ENCODE measurements at places on chromosomes 4 and X. TPM values are rescaled to one million over a fixed set of nuclear protein-coding genes. Genes with fewer than 3 reads are reported as not detected.

- no peak overlapping the region for H3K4me3 ChIP-seq
- H3K36me3 ChIP-seq: no peaks in the 10 kb centered on the region
- no peaks in the 10 kb centered on the region for H3K27me3 ChIP-seq
- no peak for DNase-seq
These were observed 173.6 kb downstream of the AFAP1 start for GRCh38 chr4:7766086-7766485.

Gene SAP30
- polyA plus RNA-seq: 3.5 TPM

Gene VCX2
- not detected for polyA plus RNA-seq

Gene CT45A10
- polyA plus RNA-seq: not detected

GRCh38 chr4:168569931-168570276 is 73.1 kb downstream of the PALLD start:
- H3K27me3 ChIP-seq: no peaks in the 10 kb centered on the region
- no peak overlapping the region for H3K4me3 ChIP-seq
- H3K36me3 ChIP-seq: no peaks in the 10 kb centered on the region
- H3K4me1 ChIP-seq: no peaks in the 10 kb centered on the region

Data from B cell (primary cell).